DMS53 (cell line): ENCODE measurements at places on chromosomes 3 and 15.

- no peak for DNase-seq
Measured at GRCh38 chr15:63545520-63545919, 41.1 kb downstream of the USP3 start.

GRCh38 chr3:194890091-194890490, 204.4 kb downstream of the FAM43A start:
- no peak for DNase-seq

- peak; percentile 56 for DNase-seq
Measured at GRCh38 chr15:40115670-40116093, 7.0 kb upstream of the BMF start.

DNA sequence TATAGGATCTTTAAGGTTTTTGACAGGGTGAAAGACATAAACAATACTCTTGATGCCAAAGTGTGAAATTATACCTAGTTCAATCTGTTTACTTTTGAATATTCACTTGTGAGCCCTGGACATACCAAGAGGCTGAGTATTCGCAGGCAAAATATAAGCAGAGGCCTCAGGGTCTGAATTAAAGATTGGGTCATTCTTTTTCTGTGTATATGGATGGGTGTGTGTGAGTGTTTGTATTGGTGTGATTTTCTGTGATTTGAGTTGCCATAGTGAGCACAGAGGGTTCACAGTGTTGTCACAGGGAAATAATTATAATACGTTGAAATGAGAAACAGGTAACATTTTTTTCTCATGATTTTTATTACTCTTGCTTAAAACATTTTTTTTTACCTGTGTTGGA, 770.7 kb upstream of the ALCAM start:
- no peak for DNase-seq

GRCh38 chr3:191139736-191140135, 59.3 kb upstream of the OSTN start:
- no peak for DNase-seq

- DNase-seq, result no peak
Measured at GRCh38 chr3:20743553-20744321, 557.7 kb upstream of the SGO1 start.

GRCh38 chr15:29692527-29692926, 129.7 kb downstream of the TJP1 start:
- DNase-seq, result no peak

GRCh38 chr15:33310481-33311311, at the start of gene RYR3:
Gene RYR3 (plus strand): TSS chr15:33310967. CDS start chr15:33311046, 79 bp downstream.
- DNase-seq, result no peak

DNA sequence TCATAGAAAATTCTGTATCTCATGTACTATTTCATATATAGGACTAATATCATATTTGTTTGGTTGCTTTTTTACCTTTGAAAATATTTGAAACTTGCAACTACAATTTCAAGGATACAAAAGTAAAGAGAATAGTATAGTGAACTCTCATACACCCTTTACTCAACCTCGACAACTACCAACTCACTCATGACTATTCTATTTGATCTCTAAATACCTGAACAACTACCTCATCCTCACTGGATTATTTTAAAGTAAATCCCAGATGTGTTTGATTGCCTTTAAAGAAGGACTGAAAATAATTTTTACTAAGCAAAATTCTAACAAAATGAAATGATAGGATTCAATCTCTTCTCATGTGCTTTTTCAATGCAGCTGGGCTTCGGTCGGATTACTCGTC, 12.1 kb downstream of the TMPRSS7 start:
- no peak for DNase-seq

DNA sequence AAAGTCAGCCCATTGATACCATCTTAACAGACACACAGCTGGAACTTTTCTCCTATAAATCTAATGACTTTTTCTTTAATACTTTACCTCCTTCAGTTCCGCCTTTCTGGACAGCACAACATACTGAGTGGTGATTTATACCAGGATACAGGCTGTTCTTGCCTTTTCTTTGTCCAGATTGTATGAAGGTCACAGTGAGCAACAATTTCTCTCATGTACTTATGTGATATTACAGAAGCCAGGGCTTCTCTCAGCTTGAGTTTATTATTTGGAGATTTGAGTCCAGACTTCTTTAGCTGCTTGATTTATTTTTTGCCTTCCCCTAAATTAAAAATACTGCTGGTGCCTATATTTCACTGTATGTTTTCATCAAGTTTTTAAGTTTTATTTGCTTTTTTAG, 976.0 kb downstream of the ROBO2 start:
- DNase-seq, result no peak

DNA sequence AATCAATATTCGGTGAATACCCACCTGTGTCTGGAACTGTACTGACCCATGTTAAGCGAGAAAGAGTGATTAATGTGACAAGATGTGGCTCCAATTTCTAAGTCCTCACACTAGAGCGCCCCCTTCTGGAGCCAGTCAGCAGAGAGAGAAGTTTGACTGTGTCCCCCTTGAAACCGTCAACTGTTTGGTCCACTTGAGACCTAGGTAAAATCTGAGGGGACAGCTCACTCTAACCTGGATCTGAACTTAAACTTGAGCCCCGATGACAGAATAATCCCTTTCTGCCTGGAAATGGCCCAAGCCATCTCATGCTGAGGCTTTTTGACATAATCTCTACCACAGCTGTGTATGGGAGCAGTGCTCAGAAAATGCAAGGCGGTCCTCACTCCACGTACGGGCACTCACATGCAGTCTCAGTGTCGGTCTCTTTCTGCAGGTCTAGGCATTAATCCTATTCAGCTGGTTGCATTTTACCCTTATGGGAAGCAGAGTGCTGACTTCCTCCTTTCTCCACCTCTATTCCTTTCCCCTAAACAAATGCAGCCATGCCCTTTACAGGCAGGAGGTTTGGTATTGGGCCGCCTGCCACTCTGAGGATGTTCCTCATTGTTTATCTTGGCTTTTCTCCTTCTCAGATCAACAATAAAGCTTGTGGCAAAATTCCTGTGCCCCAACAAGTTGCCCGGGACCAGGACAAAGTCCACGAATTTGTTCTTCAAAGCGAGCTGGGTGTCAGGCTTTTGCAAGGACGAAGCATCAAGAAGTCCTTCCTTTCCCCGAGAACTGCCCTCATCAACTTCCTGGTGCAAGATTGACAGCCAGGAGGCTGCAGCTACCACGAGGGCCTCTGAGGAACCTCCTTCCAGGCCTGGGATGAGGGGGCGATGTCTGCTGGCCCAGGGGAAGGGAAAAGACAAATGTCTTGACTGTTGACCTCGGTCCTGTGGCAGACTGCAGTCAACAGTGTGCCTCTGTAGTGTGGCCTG, 47.5 kb upstream of the LIMD1 start:
- DNase-seq, result no peak

GRCh38 chr15:82128401-82129148, 82.8 kb upstream of the MEX3B start:
- no peak for DNase-seq

GRCh38 chr3:102941786-102942185, 507.0 kb downstream of the ZPLD1 start:
- DNase-seq, result no peak
